Astrocyte (in vitro differentiated cells and primary cell): ENCODE measurements at places on chromosomes 13 and 19.

DNA sequence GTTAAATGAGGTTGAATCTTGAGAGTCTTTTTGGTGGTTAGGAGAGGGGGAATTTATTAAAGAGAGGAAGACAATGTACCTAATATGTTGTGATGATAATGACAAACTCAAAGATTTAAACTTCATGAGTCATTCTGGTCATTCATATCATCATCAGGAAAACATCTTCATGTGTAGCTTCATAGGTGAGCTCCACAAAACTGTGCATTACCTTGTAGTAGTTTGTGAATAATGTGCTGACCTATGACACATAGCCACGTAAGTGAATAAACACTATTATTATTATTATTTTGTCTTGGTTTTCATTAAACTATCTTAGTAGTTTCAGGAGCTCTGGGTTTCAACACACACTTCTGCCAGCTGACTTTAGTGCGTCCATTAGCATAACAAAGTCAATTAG lies 997 bp upstream of the GPC6 start:
- H3K27me3 ChIP-seq: no peaks in the 10 kb centered on the region
- no peaks in the 10 kb centered on the region for H3K36me3 ChIP-seq
- H3K4me1 ChIP-seq: peaks cover 32% of the 10 kb centered on the region
- H3K27ac ChIP-seq: no peak overlapping the region
- peak overlapping the region; percentile 80 for H3K4me3 ChIP-seq

GRCh38 chr13:102142473-102142826 lies 259.4 kb downstream of the FGF14 start:
- H3K27me3 ChIP-seq: no peaks in the 10 kb centered on the region
- no peaks in the 10 kb centered on the region for H3K36me3 ChIP-seq
- no peaks in the 10 kb centered on the region for H3K4me1 ChIP-seq
- no peak overlapping the region for H3K27ac ChIP-seq
- H3K4me3 ChIP-seq: no peak overlapping the region

DNA sequence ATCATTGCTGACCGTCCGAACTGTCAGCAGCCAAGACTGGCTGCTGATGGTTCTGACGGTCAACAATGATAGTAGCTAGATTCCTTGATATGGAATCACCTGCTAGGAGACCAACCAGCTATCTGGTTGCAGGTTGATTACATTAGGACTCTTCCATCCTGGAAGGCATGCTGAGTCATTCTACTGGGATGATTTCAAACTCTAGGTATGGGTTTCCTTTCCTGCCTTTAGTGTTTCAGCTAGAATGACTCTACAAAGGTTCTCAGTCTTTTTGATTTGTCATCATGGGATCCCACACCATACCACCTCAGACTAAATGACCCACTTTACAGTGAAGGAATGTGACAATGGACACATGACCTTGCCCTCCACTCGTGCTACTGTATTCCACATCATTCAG lies 138.1 kb upstream of the KL start:
- no peak overlapping the region for H3K4me3 ChIP-seq
- H3K27ac ChIP-seq: no peak overlapping the region
- H3K36me3 ChIP-seq: no peaks in the 10 kb centered on the region
- no peaks in the 10 kb centered on the region for H3K27me3 ChIP-seq
- peak; percentile 60 for DNase-seq
- peaks cover 13% of the 10 kb centered on the region for H3K4me1 ChIP-seq

- H3K4me3 ChIP-seq: no peak overlapping the region
- H3K4me1 ChIP-seq: peaks cover 44% of the 10 kb centered on the region
- H3K36me3 ChIP-seq: no peaks in the 10 kb centered on the region
- DNase-seq: no peak
- no peak overlapping the region for H3K27ac ChIP-seq
Observed at GRCh38 chr13:21010621-21011020, 50.8 kb downstream of the LATS2 start.

GRCh38 chr19:49932041-49932451 lies 2.7 kb upstream of the NUP62 start:
- H3K36me3 ChIP-seq: no peaks in the 10 kb centered on the region
- DNase-seq: no peak
- no peak overlapping the region for H3K27ac ChIP-seq
- H3K4me1 ChIP-seq: peaks cover 6% of the 10 kb centered on the region
- H3K4me3 ChIP-seq: no peak overlapping the region
- no peaks in the 10 kb centered on the region for H3K27me3 ChIP-seq
